Suppressor macrophage (primary cell): ENCODE measurements at places on chromosomes 4 and X.
A peak's percentile ranks its signal among the peaks of the same experiment; 100 is the strongest.

DNA sequence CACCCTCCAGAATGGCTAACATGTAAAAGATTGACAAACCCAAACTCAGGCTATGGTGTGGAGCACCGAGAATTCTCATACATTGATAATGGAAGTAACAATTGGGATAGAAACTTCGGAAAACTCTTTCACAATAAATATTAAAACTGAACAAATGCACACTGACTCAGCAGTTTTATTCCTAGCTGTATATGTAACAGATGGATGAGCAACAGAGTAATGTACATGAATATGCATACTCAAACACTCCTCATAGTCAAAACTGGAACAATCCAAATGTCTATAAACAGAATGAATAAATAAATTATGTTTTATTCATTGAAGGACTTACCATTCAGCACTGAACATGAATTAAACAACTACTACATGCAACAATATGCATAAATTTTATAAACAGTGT is 37.1 kb upstream of the PDE5A start:
- no peak for DNase-seq

DNA sequence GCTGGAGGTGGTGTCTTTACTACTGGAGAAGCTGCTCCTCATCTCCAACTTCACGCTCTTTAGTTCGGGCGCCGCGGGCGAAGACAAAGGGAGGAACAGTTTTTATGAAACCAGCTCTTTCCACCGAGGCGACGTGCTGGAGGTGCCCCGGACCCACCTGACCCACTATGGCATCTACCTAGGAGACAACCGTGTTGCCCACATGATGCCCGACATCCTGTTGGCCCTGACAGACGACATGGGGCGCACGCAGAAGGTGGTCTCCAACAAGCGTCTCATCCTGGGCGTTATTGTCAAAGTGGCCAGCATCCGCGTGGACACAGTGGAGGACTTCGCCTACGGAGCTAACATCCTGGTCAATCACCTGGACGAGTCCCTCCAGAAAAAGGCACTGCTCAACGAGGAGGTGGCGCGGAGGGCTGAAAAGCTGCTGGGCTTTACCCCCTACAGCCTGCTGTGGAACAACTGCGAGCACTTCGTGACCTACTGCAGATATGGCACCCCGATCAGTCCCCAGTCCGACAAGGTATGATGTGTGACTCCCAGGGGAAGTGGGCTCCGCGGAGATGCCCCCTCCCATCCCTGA is 634 bp downstream of the LRAT start:
- no peak for DNase-seq

GRCh38 chrX:104972737-104973136 is 247.8 kb downstream of the TEX13A start:
- DNase-seq: no peak

DNA sequence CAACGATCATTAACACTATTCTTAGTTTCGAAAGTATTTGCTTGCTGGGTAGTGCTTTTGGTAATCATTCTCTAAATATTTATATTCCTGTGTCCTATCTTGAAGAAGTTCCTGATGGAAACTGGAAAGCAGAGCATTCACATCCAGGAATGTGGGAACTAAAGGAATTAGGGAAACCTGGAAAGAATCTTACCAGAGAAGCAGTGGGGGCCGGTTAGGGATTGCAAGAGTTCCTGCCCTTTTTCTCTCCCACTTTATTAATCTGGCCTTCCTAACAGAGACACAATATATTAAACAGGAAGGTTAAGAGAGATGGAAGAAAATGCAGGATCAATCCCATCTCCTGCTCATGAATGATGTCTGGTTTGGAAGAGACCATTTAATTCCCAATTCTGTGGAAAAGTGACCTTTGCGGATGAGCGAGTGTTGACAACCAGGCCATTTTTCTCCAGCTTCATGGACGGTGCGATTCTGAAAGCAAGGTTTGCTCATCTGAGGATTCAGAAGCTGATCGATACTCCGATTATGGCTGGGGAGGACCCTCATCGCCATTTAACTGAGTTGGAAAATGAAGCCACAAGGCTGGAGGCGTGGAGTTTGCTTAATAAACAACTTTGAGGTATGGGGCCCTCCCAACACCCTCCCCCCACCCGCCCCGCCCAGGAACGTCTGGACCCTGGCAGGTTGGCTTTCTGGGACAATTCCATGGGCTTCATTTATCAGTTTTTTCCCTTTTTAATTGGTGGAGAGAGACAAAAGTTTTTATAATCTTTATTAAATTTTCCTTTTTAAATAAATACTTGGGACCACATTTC is 52.3 kb downstream of the C4orf51 start:
- DNase-seq: no peak

GRCh38 chr4:141646969-141647368 is 10.6 kb downstream of the IL15 start:
- DNase-seq: no peak

- peak; percentile 53 for DNase-seq
Observed at GRCh38 chrX:132442691-132443090, 46.1 kb downstream of the MBNL3 start.
